Uterus (tissue), 4 donors: ENCODE measurements at places on chromosomes 2 and 18. TPM values are rescaled to one million over a fixed set of nuclear protein-coding genes. Genes with fewer than 3 reads are reported as not detected.

GRCh38 chr2:212928681-212929080, 222.7 kb downstream of the IKZF2 start:
- no peak for DNase-seq

- DNase-seq: no peak
Observed at GRCh38 chr2:177783091-177783490, 289.5 kb downstream of the PDE11A start.

DNA sequence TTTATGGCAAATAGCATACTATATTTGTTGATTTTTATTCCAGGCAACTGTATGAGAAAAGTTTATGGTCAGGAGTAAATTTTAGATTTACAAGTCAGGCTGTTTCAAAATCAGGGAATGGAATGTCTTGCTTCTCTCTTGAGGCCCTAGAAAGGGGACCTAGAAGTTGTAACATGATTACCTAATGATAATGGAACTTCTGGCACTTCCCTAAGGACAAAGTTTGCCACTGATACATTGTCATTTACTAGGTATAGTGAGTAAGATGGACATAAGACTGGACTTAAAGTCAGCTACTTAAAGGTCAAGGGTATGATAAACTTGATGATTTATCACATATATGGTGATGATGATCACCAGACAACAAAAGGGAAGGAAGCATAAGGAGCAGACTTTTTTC, 103.3 kb upstream of the VRK2 start:
- DNase-seq: no peak

- no peak for DNase-seq
Observed at GRCh38 chr18:55998071-55998522, 410.1 kb upstream of the TCF4 start.

DNA sequence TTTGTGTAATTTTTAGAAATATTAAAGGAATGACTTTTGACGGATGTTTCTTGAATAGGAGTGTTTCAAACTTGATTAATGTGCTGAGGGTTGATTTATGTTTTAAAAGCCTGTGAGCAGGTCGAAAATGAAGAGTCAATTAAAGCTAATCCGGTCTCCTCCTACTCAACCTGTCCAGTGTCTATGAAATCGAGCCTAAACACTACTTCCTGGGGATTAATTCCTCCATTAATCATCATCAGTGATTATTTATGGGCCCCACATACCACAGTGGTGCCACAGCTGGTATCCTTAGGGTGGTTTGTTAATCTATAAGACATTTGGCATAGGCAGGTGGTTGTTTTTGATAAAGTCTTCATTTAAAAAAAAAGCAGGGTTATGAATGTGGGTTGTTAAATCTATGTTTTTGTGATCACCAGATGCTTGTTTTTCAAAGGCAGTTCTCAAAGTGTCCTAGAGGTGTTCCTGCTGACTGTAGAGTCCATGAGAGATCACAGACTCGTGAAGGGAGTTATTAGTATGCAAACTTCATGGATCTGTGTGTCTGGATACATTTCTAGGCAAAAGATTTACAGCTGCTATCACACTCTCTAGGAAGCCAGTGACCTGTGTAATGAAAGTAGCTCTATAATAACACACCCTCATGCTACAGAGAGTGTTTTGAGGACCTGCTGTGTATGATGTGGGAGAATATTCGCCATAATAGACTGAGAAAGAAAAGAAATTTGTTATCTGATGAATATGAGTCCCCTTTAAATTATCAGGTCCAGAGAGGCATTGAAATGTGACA, 308.6 kb downstream of the AKAIN1 start:
- no peak for DNase-seq

GRCh38 chr2:183035298-183035953, 2.8 kb downstream of the NCKAP1 start:
- no peak for DNase-seq

DNA sequence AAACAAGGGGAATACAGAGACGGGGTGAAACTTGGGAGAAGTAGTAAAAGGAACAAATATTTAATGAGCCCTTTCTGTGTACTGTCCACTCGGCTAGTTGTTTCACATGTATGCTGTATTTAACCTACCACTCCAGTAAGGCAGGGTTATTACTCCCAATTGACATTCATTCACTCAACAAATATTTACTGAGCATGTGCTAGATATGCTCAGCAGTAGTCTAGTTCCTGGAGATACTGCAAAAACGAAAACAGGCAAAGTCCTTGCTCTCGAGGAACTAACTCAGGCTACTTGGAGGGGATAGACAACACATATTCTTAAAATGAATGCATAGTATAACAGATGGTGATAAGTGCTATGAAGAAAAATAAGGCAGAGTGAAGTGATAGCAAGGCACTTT, 207.3 kb downstream of the SS18 start:
- DNase-seq: no peak

GRCh38 chr18:58505181-58505580, 123.7 kb downstream of the ALPK2 start:
- no peak for DNase-seq

DNA sequence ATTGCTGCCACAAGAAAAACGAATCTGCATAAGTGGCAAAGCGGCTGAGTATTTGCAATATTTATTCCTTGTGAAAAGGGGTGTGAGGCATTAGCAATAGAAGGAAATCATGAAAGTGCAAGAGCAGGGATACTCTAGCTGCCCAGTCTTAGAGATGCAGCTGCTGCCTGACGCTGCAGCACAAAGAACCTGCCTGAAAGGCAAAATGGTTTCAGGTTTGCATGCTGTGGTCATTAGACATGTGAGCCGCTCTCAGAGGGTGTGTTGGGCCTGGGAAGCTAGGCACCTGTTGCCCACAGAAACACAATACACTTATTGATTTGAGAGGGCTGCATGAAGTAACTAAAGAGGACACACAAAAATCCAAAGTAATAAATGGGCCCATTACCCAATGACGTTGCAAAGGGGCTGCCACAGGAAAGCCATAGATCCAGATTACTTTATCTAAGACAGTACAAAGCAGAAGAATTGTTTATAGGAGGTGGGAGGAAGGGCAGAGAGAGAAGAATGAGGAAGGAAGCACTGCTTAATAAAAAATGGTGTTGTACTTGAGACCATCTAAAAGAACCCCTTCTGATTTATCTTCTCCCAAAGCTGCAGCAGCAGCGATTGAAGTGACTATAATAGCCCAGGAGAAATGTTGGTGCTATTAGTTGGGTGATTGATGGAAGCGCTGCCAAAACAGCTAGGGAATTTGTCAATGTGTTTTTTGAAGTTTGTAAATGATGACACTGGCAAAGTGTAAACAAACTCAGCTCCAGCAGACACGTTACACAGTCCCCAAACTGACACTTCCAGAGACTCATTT, 492.4 kb upstream of the ACVR2A start:
- no peak for DNase-seq

GRCh38 chr2:239252801-239253200, 148.0 kb downstream of the HDAC4 start:
- DNase-seq: no peak

DNA sequence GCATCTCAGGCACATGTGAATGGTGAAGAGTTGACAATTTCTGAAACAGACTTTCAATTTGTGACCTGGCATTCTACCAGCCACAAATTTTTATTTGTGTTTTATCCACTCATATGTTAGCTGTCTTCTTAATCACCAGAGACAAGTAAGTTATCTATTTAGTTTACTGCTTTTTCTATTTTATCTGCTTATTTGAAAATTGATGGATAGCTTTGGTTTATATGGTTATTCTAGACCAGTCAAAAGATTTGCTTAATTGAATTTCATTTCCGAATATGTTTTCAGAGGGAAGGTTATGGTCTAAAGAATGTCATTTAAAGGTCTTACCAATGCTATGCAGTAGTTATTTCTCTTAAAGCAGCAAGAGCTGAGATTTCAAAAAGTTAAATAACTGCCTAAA, 43.5 kb upstream of the LRRTM1 start:
- no peak for DNase-seq

DNA sequence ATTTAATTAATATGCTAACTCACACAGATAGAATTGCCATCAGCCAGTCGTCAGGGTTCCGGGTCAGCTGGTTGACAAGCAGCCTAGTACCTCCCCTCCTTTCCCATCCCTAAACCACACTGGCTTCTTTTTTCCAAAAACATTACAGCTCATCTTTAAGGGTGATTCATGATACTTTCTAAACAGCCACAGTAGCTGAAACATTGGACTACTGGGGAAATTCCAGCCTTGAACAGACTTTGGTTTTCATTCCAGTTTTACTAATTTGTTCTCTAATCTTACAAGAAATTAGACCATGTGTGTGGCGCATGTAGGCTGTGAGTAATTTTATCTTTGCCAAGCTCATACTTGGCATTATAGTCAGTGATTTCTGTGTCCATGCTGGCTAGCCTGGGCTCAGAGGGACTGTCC, 110.8 kb downstream of the FMNL2 start:
- DNase-seq: no peak

GRCh38 chr2:65366595-65367125, 65.7 kb downstream of the SPRED2 start:
- peak; percentile 59 for DNase-seq

- no peak for DNase-seq
Observed at GRCh38 chr2:63049211-63049969, 1.2 kb upstream of the OTX1 start.

GRCh38 chr2:205685314-205686055, 3.2 kb downstream of the NRP2 start:
- DNase-seq: no peak

The GATA6 gene
- total RNA-seq: 28.2 TPM

The PARD6G gene
- total RNA-seq: 15.9 TPM

The IL18RAP gene
- total RNA-seq: 0.29 TPM

The FAP gene
- 10.5 TPM for total RNA-seq

The THUMPD2 gene
- 7.6 TPM for total RNA-seq

The TUBB8B gene
- total RNA-seq: 0.46 TPM

The NDUFAF7 gene
- 35.7 TPM for total RNA-seq

The TSPYL6 gene
- total RNA-seq: not detected

The ERBB4 gene
- total RNA-seq: 13.3 TPM
